ENCODE measurements at places on chromosomes 12 and 14.

GRCh38 chr12:12319451-12320183 lies 30.4 kb downstream of the MANSC1 start:
- DNase-seq: peak; percentile 6

DNA sequence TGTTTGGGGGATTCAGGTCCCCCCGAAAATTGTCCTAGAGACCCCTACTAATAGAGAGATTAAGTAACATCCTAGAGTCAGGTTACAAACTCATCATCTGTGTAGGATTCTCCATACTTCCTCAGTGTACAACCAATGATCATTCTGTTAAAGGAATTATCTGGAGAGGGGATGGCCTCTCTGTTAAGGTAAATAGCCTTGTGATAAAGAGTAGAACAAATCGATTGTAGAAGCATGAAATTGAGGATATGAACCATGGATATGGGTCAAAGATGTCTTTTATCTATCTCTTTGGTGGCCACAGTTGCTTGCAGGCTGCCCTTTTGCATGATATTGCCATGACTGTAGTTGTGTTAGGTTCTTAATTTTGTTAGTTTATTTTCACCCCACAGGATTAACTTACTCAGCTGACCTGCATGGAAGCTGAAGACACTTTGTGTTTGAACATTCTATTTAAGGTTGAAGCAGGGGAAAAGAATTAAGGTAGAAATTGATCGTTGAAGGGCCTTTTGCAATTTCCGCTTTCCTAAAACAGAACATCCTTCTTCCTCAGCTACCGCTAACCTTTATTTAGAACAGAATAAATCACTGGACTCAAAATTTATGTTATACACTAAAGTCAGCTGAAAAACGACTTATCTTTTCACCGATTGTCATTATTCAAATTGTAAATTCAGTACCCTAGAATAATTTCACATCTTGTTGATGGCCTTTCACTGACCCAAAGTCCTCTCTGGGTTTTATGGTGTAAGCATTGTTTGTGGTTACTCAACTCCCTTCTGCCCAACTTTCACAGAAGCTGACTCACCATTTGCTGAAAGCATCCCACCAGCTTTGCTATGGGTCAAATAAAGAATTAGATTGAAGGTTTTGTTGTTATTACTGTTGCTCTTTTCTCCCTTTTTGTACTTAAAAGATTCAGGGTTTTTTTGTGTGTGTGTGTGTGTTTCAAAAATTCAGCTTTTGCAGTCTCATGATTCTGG lies 52.3 kb downstream of the IRAK3 start:
- no peak for DNase-seq

DNA sequence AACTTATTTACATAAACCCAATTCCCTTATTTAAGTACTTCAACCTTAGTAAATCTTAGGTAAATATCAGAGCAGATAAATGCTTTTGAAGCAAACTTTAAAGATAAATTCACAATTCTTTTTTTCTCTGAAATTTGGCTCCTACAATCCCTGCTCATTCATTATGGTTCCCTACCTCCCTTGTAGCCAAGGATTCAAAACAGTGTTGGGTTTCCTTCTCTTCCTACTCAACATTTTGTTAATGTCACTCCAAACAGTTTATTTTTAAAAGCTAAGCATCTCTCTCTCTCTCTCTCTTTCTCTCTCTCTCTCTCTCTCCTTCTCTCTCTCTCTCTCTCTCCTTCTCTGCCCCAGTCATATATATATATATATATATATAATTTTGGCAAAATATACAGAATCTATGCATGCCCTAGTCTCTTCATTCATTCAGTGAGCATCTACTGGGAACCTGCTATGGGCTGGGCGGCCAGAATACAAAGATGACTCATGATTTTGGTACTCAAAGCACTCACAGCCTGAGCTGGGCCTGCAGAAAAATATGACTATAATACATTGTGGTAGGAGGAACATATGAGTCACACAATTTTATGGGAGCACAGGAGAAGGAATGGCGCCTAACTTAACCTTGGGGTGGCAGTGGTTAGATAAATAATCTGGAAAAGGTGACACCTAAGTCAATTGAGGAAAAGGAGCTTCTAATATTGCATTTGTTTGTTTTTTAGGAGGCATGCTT lies 123.7 kb upstream of the DHRS4 start:
- DNase-seq: no peak

DNA sequence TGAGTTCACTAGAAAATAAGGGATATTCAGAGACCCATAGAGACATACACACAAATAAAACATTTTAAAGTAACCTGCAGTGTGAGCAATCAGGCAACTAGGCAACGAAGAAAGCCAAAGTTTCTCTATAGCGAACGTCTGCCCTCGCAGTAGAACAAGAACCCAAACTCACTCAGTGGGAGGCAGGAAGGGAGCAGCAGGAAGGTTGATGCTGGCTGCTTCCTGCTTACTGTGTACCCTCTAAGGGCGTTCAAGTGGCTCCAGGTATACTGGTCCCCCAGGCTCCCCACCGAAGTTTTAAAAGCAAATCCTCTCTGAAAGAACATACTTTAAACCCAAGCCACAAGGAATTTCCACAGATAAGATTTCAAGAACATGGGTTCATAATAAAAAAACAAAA lies 249.3 kb downstream of the FOXN3 start:
- DNase-seq: no peak

GRCh38 chr14:92316937-92317336 lies 6.0 kb upstream of the SLC24A4 start:
- DNase-seq: no peak

DNA sequence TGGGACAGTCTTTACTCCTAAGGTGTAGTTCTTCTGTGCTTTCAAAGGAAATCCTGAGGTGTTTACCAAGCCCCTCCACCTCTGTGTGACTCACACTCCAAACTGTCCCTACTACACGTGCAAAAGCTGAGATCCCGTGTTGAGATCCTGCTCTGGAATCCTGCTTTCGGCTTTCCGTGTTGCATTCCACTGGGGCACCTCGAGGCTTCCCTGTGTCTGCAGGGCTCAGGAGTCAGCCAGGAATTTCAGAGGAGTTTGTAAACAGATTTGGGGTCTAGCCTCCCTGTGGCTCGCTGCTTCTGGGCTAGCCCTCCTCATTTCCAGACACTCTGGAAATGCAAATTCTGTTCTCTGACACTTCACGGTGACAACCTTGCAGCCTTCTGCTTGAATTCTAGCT lies 48.4 kb downstream of the CACNA2D4 start:
- DNase-seq: no peak

- DNase-seq: no peak
Measured at GRCh38 chr12:13504074-13504473, 307.5 kb downstream of the EMP1 start.

DNA sequence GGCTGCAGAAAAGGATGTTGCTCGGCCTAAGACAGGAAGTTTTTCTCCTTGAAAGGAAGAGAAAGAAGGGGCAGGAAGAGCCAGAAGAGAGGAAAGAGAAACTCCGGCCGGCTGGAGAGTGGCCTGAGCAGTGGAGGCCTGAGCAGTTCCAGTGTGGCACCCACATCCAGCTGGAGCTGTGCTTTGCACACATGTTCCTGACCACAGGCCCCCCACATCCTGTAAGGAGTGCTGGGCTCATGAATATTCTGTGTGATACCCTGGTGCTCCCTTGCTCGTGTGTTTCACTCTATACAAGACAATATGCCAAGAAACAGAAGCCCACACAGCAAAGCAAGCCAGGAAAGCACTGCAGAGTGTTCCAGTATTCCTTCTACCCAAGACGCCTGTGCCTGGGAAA lies 27.1 kb downstream of the POLE start:
- no peak for DNase-seq

DNA sequence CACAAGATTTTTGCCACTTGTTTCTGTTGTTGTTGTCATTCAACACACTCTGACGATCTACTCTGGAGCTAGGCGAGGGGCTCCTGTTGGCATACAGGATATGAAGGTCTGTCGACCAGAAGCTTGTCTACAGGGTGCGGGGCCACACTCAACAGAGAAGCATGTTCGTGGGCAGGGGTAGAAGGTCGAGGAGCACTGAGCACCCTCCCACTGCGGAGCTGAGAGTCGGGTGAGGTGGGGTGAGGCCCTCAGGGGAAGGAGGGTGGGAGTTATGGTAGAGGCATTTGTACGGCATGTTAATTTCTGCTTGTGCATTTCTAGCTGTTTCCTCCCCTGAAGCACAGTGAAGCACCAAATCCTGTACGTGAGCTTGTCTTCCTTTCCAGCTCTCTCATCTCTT lies 115.1 kb downstream of the PRMT8 start:
- DNase-seq: no peak

DNA sequence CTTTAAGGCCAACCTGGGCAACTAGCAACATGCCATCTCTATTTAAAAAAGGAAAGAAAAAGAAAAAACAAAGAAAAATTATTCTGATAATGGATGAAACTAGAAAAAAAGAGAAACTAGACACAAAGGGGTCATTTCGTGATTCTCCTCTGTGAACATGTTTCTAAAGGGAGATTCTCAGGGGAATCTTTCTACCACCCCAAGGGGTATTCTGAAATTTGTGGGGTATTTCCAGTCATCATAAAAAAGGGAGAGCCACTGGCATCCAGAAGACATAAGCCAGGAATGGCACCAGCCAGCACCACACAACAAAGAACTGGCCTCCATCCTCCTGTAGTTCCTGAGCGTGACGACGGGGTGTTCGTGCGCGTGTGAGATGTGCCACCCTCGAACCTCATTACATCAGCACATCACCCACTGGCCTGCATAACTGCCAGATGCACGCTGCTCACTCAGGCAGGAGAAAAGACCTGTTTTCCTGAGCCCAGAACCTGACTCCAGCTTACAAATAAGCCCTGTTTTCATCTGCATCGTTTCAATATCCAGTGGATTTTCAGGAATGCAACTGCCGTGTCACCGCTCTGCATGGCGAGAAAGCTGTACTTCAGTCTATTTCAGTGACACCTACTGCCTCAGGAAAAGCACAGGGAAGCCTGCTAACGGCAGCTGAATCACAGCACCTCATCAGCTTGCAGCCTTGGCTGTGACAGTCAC lies 23.9 kb downstream of the STX2 start:
- DNase-seq: no peak

DNA sequence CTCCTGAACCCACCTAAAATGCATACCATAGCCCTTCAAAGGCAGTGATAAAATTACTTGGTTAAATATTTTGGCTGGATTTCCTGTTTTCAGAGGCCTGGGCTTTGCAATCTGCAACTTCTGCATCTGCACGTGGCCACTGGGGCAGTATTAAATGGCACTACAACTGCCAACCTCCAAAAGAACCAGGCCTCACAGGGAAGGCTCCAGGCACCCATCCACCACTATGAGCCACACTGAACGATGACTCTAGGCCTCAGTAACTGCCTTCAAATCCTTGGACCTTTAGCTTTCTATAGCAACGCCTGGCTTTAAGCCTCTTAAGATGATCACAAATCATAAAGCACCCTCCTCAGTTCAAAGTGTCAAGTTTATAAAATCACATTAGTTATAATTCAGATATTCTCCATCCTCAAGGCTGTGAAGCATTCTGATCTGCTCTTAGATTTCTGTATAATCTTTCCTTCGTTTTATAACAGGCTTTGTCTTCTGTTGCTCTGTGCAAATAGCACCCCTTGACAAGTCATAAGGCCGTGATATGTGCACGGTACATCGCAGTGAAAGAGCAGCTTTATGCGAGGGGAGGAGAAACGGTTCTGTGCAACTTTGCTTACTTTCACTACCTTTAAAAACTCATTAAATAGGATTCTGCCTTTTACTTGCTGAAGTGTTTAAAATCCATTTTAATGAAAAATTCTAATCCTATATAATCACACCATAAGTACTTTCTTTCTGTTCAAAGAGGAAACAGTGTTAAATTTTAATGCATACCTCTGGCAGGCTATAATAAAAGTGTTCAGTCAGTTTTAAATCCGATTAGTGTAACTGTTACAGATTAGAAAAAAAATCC lies 196.4 kb upstream of the G2E3 start:
- no peak for DNase-seq

DNA sequence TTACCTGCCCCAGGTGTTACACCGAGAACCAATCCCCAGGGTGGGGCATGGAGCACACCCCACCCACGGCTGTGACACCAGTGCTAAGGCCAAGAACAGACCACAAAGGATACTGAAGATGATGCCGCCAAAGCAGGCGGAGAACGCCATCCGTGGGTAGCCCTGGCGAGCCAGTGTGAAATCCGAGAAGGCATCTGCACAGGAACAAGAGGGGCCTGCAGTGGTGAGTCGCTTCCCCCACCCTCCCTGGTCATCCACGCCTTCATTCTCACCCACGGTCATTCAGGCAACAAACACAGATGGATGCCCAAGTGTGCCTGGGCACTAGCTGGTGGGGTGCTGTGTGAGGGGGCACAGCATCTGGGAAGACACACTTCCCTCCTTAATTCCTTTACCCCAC lies 28.5 kb downstream of the SLC8B1 start:
- no peak for DNase-seq

DNA sequence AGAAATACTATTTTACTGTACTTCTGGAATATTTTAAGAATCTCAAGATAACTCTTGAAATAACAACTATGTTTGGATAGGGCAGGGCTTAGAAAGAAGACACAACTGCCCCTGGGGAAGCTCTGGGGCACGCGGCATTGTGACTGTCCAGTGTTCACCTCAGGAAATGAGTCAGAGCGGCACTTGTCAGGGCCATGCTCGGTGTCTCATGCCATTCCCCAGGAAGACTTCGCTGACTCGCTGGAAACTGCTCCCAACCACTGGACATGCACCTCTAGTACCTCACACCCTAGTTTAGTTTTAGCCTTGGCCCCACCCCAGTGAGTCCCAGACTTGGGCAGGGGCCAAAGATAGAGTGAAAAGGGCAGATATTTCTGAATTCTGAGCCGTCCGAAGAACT lies 192.0 kb downstream of the TTC7B start:
- no peak for DNase-seq

DNA sequence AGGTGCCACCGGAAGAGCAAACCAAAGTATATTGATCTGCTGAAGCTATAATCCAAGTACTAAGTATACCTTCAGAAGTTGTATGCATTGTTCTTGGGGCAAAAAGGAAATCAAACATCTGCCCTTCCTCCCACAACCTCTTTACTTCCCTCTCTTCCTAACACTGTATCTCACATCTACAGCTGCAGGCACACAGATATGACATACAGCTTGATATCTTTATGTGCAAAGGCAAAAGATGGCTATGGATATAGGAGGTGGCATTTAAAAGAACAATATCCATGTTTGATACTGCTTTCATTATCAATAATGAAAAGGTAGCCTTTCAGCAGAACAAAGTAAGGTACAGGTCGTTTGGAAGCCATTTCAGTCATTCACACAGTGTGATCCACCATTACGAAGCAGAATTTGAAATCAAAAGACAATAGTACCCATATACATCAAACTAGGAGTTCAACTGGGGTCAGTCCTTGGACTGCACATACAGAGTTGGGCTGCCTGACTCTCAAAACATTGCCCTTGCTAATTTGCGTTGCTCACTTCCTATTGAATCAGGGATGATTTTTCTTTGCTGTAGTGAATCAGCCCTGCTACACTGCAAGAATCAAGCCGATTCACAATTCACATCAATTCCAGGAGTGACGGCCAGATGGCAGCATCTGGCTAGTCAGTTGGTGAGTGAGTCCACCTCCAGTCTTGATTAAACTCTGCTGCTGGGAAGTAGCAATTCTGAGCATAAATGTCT lies 8.9 kb downstream of the ANG start:
- DNase-seq: peak; percentile 64

- no peak for DNase-seq
Measured at GRCh38 chr14:55389330-55389729, 22.3 kb downstream of the ATG14 start.

GRCh38 chr14:96270565-96271420 lies 14.8 kb downstream of the BDKRB1 start:
- no peak for DNase-seq

- DNase-seq: no peak
Measured at GRCh38 chr12:116922194-116922897, 11.6 kb downstream of the FBXW8 start.
